ENCODE measurements at places on chromosomes 13 and 19.

GRCh38 chr19:53463263-53463662, 4.3 kb upstream of the ZNF813 start:
- DNase-seq = no peak

DNA sequence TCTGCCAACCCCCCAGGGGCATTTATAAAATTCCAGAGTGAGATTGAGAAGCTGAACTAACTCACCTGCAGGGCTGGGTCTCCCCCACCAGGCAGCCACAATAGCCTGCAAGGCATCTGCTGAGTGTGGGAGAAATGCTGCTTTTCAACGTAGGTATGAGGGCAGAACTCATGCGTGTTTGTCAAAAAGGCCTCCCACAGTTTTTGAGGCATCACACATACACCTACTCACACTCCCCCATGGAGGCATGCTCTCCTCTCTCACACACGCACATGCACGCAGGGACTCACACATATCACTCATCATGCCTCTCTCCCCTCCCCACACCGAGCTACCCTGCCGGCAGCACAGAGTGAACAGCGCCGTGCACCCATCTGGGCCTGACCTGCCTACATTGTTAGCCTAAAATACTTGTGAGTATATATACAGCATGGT, 390.5 kb downstream of the FGF9 start:
- no peak for DNase-seq

DNA sequence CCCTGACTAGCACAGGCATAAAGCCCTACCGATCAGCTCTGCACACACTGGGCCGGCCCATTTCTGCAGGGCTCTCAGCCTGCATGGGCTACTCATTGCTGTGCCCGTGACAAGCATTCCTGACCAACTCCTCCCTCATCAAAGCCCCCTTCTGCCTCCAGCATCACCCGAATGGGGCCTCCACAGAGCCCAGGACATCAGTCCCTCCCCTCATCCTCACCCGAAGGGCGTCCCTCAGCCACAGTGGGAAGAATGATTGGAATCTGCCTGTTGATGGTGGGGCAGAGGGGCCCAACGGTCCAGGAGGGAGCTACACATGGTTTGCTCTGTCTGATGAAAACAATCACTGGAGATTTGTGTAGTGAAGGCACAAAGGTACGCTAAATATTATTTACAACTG, 43.8 kb downstream of the SERP2 start:
- no peak for DNase-seq

GRCh38 chr19:1858412-1859081, 4.8 kb downstream of the KLF16 start:
- no peak for DNase-seq

DNA sequence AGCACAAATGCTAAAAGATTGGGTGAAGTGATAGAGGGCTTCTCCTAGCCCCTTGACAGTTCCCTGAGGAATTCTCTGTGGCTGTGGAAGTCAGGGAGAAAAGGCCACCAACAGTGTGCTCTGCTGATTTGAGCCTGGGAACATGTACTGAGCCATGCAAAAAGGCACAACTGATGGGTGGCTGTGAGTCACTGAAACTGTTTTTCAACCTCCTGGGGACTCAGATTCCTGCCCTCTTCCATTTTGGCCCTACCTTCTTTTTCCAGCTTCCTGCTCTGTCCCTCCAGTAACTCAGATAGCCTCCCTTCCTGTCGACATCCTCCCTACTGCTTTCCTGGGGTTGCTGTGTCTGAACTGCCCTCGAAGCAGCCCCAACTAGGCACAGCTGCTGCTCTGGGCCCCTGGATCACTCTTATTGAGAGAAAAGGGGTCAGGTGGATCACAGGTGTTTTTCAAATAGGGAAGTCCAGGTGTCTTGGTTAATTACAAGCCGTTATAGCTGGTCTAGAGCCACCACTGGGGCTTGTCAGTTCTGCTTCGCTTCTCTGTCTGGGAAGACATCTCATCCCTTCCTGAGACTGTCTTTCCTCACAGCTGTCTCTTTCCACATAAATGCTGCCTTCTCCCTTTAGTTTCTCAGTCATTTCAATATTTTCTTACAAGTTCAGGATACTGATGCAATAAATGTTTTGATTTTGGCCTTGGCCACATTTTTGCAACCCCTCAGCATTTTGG, 13.7 kb downstream of the FAM124A start:
- DNase-seq = no peak

GRCh38 chr13:74036373-74036772, 97.8 kb downstream of the KLF12 start:
- no peak for DNase-seq

DNA sequence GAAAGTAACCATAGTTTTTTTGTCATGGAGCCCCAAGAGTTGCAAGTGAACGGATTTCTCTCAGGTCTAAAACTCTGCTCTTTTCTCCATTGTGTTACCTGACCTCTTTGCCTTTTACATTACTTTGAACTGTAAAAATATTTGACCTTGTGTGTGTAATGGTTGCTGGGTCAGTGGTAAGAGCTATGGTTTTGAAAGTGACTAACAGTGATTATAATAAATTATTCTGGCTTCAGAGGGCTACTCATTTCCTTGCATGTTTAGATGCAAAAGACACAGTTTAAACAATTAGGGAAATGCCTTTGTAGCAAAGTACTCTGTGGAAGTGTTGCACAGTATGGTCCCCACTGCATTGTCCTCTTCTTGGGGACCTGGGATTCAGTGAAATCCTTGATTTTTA, 29.3 kb upstream of the PSG8 start:
- DNase-seq = no peak

DNA sequence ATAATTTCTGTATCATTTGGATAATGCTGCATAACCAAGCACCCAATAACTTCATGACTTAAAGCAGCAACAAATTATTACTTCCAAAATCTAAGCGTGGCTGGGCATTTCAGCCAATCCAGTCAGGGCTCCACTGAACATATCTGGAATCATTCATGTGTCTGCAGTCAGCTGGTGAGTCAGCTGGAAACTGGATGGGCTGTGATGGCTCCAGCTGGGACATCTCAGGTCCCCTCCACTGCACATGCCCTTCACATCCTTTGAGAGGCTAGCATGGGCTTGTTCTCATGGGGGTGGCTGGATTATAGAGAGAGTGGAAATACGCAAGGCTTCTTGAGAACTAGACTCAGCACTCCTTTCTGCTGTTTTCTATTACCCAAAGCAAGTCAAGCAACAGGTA, 961.9 kb downstream of the DIAPH3 start:
- no peak for DNase-seq

- no peak for DNase-seq
These were observed 173.6 kb downstream of the NDFIP2 start for GRCh38 chr13:79654520-79654919.

DNA sequence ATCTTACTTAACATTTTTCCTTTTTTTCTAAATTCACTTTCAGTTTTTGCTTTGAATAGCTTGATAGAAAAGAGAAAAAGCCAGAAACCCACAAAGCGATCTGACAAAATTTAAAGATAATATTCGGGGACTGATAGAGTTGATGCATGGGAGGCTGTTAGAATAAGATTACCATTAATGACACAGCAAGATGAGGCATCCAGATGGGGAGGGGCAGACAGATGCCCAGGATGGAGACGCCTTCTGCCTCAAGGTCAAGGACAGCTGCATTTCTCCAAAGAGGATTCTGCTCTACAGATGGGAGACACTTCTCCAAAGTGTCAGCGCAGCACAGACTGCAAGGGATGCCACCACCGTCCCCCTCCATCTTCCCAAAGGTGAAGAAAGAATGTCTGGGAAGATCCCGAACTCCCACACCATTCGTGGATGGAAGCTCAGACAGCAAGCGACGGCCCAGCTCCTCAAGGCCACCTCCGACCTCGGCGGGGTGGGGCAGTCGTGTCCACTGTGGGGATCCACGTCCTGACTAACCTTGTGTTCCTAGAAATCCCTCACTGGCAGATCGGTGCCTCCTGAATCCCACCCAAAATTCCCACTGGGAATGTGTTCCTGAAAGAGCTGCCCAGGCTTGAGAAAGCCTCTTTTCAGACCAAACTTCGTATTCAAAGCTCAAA, 32.9 kb downstream of the NAXD start:
- DNase-seq = peak; percentile 91

- DNase-seq = no peak
These were observed 45.5 kb upstream of the DACH1 start for GRCh38 chr13:71912524-71912923.

DNA sequence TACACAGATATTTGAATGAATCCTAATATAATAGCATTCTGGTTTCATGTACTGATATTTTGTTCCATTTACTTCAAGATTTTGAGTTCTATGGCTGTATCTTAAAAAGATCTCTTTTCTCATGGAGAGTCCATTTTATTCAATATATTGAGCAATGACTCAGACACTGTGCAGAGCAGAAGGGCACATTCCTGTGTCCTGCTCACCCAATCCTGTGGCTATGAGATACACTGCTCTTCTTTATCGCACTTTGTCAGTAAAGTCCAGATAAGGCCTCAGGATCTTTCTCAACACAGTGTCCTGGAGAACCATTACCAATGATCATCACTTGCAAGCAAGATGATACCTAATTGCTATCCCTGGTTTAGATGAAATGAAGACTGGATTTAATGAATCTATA, 155.0 kb downstream of the CYSLTR2 start:
- DNase-seq = no peak

- no peak for DNase-seq
These were observed 43.0 kb upstream of the MCF2L start for GRCh38 chr13:112926003-112926402.

DNA sequence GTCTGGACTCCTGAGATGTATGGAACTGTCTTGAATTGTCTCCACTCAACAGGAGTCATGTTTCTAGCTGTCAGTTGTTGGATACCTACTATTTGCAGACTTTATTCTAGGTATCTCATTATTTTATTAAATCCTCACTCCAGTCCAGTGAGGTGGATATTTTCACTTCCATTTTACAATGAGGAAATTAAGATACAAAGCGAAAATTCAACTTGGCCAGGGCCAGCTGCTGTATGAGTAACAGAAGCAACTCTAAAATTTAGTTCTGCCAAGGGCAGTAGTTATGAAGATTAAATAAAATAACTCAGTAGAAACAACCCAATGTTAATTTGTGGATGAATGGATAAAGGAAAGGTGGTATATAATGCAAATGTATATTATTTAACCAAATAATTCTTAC, 12.6 kb upstream of the NDFIP2 start:
- DNase-seq = no peak

- DNase-seq = no peak
These were observed 14.3 kb downstream of the CCDC97 start for GRCh38 chr19:41324231-41324702.

- DNase-seq = no peak
These were observed 933.9 kb downstream of the DIAPH3 start for GRCh38 chr13:59229861-59230260.

GRCh38 chr19:14012378-14012915, 6.3 kb upstream of the RFX1 start:
- DNase-seq = no peak

- DNase-seq = no peak
These were observed 2.1 kb downstream of the ZNF709 start for GRCh38 chr19:12482509-12482886.

- DNase-seq = no peak
These were observed 2.8 kb upstream of the ZNF543 start for GRCh38 chr19:57317503-57317902.

- DNase-seq = peak; percentile 67
These were observed 28.4 kb downstream of the TMTC4 start for GRCh38 chr13:100646030-100646673.

- no peak for DNase-seq
These were observed 89.0 kb upstream of the ZNF507 start for GRCh38 chr19:32256341-32256975.

GRCh38 chr13:90951663-90952062, 395.8 kb upstream of the MIR17HG start:
- no peak for DNase-seq

- no peak for DNase-seq
These were observed 86.7 kb downstream of the FNDC3A start for GRCh38 chr13:49062297-49062896.

DNA sequence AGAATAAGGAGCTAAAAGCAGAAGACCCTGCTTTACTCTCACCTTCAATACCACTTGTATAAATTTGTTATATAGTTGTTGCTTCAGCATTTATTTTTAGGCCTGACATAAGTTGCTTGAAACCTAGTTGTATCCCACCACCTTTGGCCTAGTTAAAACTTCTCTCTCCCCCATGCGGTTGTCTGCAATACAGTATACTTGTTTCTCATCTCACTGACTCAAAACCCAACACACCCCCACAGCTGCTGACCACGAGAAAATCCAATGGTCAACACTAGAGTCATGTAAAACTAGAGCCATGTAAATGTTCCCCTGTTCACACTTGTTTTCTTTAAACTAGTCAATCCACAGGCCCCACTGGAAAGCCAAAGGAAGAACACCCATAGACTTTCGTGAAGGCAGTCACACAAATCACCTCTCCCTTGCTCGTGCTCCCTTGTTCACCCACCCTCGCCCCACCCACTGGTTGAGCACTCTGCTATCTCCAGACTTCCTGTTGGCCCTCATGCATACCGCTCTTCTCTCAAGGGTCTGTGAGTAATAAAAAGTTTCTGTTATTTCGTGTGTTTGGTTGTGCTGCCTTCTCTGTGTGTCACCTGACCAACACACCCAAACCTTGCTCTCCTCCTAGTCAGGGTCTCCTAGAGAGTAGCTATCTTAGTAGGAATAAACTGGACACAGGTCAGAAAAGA, 12.9 kb upstream of the CCDC169 start:
- no peak for DNase-seq

DNA sequence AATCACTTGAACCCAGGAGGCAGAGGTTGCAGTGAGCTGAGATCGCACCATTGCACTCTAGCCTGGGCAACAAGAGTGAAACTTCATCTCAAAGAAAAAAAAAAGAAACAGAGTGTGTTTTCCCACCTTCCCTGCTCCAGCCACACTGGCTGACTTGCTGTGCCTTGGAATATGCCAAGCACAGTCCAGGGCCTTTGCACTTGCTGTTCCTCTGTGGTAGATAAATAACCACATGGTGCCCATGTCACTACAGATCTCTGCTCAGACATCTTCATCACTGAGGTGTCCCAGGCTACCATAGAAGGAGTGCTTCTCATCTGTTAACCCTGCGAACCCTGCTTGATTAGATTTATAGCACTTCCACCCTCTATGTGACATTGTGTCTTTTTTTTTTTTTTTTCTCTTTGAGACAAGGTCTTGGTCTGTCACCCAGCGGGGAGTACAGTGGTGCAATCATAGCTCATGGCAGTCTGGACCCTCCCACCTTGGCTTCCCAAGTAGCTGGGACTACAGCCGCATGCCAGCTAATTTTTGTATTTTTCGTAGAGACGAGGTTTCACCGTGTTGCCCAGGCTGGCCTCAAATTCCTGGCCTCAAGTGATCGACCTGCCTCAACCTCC, 10.4 kb downstream of the SMARCA4 start:
- DNase-seq = no peak

GRCh38 chr13:46126552-46127357, 21.9 kb upstream of the CPB2 start:
- DNase-seq = peak; percentile 84

GRCh38 chr19:6685962-6686627, 16.1 kb upstream of the TNFSF14 start:
- DNase-seq = no peak

DNA sequence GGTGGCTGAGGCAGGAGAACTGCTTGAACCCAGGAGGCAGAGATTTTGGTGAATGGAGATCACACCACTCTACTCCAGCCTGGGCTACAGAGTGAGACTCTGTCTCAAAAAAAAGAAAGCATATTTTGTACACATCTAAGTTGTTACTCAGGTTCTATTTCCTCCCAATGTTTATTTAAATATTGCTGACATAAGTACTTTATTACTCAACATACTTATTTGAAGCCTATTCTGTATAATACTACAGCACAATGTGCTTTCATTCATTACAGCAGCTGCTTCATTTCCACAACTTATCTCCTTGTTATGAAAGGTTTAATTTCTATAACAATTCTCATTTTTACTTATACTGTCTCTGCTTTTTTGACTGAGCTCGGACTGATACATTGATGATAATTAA, 495.7 kb downstream of the SLITRK1 start:
- no peak for DNase-seq
